GM13976 (cell line): ENCODE measurements at places on chromosomes 11 and 22.

- DNase-seq = no peak
Measured at GRCh38 chr11:9210922-9211320, 54.2 kb downstream of the DENND5A start.

- no peak for DNase-seq
Measured at GRCh38 chr22:24051568-24051967, 40.5 kb downstream of the CABIN1 start.

DNA sequence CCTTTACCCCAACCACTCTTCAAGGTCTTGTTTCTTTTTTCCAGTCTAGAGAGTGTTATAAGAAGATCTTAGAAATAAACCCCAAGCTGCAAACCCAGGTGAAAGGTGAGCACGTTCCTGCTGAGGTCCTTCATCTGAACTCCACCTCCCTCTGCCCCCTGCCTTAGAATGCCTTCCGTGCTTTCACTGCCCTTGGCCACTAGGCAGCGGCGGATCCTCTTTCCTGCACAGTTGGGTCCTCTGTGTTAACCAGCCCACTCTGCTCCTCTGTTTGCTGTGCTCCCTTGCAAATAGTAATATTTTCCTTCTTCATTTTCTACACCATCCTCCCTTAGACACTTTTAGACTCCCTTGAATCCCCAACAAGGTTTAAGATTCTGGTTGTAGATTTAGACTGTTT lies 24.3 kb downstream of the TTC12 start:
- DNase-seq = no peak

DNA sequence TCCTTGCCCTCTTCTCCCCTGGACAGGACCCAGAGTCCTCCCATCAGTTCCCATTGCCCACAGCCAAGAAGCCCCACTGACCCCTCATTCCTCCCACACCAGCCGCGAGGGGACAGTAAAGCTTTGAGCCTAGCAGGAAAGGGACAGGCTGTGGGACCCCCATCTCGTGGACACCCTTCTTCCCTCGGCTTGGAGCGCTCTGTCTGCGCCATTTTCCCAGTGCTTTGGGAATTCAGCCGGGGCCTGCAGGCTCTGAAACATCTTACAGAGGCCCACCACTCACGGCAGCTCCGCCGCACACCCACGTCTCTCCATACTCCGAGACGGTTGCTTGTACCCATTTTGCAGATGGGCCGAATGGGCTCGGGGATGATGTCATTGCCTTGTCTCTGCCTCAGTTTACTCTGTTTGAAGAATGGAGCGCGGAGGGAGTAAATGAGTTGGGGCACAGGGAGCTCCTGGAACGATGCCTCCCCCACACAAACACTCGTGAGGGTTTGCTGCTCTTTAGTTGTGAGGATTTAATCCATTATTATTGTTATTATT lies 447.7 kb downstream of the TBC1D22A start:
- no peak for DNase-seq

GRCh38 chr11:117385906-117386305 lies 58.3 kb downstream of the CEP164 start:
- no peak for DNase-seq

GRCh38 chr11:125111001-125111342 lies 454 bp downstream of the TMEM218 start:
- DNase-seq = no peak

DNA sequence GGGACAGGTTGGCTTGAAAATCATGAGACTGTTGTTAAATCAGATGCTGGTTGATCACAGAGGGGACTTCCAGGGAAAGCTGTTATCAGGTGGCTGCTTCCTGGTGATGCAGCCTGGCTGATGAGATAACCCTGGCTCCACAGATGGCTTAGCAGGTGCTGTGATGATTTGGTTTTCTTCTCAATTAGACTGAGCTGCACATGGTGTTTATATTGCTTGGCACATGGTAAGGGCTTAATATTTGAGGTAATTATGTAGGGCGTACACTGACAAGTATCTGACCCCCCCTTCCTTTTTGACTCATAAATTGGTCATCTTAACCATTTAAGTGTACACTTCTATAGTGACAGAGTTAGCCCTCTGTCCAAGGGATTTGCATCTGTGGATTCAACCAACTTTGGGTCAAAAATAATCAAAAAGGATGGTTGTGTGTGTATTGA lies 7.0 kb downstream of the RPS3 start:
- no peak for DNase-seq

DNA sequence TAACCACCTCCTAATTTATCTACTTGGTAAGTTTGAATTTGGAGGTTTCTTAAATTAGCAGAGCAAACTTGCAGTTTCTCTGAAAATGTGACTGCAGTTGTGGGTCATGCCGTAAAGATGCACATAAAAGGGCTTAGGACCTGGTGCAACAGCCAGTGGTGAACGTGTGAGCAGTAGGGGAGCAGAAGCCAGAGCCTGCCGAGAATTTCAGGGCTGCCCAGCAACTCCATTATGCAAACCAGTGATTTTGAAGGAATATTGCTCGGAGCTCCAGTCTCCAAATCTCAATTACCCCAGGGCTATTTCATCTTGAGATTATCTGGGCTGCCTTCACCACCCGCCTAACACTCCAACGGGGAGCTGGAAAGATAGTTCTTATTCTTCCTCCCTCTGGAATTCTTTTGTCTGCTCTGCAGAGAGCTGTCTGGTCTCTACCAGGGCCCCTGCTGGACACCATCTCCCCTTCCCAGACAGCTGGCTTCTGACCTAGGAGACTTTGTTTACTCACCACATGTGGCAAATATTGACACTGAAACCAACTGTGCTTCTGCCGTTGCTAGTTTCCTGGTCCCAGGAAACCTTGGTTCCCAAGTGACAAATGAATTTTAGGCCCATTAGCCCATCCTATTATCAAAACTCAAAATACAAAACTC lies 93.9 kb downstream of the DSCAML1 start:
- no peak for DNase-seq

DNA sequence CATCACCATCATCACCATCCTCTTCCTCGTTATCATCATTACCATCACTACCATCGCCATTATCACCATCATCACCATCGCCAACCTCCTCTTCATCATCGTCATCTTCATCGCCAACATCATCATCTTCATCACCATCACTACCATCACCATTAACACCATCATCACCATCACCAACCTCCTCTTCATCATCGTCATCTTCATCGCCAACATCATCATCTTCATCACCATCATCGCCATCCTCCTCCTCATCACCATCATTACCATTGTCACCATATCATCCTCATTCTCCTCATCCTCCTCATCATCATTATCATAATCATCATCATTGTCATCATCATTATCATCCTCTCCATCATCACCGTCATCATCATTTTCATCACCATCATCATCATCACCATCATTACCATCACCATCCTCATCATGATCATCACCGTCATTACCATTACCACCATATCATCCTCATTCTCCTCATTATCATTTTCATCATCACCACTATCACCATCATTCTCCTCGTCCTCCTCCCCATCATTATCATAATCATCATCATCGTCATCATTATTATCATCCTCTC lies 1498.7 kb downstream of the TBC1D22A start:
- DNase-seq = no peak

DNA sequence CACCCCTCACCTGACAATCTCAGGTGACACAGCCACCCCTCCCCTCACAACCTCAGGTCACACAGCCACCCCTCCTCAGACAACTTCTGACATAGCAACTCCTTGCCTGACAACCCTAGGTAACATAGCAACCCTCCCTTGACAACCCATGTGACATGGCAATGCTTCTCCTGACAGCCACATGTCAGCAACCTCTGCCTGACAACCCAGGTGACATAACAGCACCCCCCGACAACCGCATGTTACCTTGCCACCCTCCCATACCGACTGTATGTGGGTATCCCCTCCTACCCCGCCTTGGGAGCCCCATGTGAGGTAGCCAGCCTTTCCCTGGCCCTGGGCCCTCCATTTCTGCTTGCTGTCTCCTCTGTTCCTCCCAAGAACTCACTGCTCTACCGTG lies 77.7 kb upstream of the B3GAT1 start:
- no peak for DNase-seq

GRCh38 chr11:45607995-45608394 lies 57.4 kb downstream of the CHST1 start:
- DNase-seq = no peak

DNA sequence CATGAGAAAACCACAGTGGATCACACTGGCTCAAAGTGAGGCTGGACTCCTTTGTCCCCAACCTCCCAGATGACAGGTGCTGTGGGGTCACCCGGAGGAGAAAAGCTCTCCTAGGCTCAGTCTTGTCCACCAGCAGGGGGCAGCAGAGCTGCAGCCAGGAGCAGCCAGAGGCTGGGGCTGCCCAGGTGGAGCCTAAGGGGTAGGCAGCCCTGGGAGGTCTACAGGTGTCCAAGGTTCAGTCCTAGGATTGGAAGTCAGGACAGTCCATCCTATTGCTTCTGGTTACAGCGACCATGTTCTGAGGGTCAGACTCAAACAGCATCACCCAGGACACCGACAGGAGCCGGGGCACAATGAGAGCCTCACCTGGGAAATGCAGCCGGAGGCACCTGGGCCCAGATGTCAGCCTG lies 77.6 kb upstream of the IGLL5 start:
- peak; percentile 57 for DNase-seq

DNA sequence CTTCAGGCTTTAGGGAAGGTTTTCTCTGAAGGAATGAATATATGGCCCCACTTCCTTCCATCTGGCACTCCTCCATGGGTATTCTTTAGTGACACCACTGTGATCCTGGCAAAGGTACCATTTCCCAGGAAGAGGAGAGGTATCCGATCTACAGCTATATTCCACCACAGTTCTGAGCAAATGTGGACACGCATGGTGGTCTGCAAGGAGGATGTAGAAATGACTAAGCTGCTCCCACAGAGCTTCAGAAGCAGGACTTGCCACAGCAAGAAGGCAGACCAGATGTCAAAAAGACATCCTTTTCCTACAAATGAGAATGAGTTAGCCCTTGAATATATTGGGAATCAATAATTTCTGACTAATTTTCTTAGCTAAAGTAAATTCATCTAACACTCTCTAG lies 45.5 kb downstream of the ARFGAP2 start:
- no peak for DNase-seq

DNA sequence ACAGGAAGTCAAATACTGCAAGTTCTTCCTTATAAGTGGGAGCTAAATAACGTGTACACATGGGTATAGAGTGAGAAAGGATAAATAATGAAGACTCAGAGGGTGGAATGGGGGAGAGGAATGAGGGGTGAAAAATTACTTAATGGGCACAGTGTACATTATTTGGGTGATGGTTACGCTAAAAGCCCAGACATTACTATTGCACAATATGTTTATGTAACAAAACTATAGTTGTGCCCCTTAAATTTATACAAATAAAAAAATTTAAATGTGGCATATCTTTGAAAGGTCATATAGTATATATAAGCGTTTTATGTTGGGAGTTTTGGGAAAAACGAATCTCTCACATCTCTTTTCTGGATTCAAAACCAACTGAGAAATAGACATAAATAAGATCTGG lies 96.1 kb downstream of the KIF18A start:
- no peak for DNase-seq

DNA sequence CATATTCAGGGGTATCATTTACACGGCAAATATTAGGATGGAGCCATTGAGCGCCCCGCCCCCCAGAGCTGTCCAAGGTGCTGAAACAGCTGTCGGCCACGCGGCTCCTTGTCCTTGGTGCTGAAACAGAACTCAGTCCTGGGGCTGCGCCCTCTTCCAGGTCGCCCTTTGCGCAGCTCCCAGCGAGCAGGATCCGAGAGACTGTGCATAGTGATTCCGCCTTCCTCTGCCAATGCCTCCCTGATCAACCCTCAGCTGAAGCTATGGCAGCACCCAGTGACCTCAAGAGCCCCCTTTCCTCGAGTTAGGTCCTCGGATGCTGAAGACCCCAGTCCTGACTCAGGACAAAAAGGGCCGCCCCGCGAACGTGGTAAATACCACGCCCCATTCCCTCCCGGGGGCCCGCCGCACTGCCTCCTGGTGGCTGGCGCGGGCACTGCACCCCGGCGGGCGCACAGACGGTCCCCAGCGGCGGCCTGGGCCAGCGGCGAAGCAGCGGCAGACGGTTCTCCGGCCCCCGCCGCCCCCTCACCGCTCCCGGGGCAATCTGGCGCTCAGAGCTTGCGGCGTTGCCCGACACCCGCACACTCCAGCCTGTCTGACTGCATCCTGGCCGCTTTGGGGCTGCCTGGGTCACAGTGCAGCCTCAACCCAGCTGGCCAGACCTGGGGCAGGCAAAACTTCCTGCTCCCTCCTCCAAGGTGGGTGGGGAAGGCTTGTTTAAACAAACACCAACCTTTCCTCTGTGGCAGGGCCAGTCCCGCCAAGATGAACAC lies 13.4 kb downstream of the SYT7 start:
- peak; percentile 89 for DNase-seq

DNA sequence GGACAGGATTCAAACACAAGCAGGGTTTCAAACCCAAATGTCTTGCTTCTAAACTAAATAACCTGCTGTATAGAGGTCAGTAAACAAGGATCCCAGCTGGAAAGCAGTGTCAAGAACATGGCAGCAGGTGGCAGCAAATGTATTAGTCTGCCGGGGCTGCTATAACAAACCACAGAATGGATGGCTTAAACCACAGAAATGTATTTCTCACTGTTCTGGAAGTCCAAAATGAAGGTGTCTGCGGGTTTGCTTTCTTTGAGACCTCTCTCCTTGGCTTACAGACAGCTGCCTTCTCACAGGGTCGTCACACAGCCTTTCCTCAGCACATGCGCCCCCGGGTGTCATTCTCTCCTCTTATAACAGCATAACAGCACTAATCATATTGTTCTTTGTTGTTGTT lies 65.1 kb upstream of the LRRC55 start:
- peak; percentile 6 for DNase-seq

- no peak for DNase-seq
Measured at GRCh38 chr11:115338476-115338875, 165.7 kb downstream of the CADM1 start.

- DNase-seq = peak; percentile 6
Measured at GRCh38 chr11:115334932-115335788, 169.1 kb downstream of the CADM1 start.

- no peak for DNase-seq
Measured at GRCh38 chr11:82315093-82315492, 418.6 kb downstream of the FAM181B start.
